Breast epithelium (tissue), 4 donors: ENCODE measurements at places on chromosomes 5 and 9. TPM values are rescaled to one million over a fixed set of nuclear protein-coding genes. Genes with fewer than 3 reads are reported as not detected.
A peak's percentile ranks its signal among the peaks of the same experiment; 100 is the strongest.

GRCh38 chr5:72940082-72940481, 15.8 kb upstream of the FCHO2 start:
- H3K4me3 ChIP-seq, result no peak overlapping the region
- no peaks in the 10 kb centered on the region for H3K27me3 ChIP-seq
- H3K4me1 ChIP-seq, result no peaks in the 10 kb centered on the region
- H3K36me3 ChIP-seq, result no peaks in the 10 kb centered on the region
- DNase-seq, result no peak

GRCh38 chr5:140168371-140168770, 6.6 kb upstream of the CYSTM1 start:
- no peak for DNase-seq
- no peak overlapping the region for H3K27ac ChIP-seq
- H3K27me3 ChIP-seq, result no peaks in the 10 kb centered on the region
- H3K4me1 ChIP-seq, result no peaks in the 10 kb centered on the region

DNA sequence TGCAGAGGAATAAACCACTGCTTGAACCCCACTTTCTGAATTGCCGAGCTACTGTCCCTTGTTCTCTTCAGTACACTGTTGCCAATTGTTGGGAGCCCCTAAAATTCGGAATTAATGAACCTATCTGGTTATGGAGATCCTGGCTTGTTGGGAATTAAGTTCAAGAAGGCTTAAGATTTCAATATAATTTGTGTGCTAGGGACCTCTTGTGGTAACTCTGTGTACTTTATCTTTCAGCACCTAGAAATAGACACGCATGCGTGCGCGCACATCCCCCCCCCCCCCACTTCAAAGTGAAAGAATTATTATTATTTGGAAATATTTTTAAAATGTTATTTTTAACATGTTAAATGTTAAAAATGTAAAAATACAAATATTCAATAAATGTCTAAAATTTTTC, 53.3 kb upstream of the FAM169A start:
- no peaks in the 10 kb centered on the region for H3K36me3 ChIP-seq
- H3K4me3 ChIP-seq, result no peak overlapping the region
- no peaks in the 10 kb centered on the region for H3K27me3 ChIP-seq
- no peak overlapping the region for H3K27ac ChIP-seq
- no peak for DNase-seq
- H3K4me1 ChIP-seq, result no peaks in the 10 kb centered on the region

The TOR4A gene
- total RNA-seq, result 5.4 TPM

DNA sequence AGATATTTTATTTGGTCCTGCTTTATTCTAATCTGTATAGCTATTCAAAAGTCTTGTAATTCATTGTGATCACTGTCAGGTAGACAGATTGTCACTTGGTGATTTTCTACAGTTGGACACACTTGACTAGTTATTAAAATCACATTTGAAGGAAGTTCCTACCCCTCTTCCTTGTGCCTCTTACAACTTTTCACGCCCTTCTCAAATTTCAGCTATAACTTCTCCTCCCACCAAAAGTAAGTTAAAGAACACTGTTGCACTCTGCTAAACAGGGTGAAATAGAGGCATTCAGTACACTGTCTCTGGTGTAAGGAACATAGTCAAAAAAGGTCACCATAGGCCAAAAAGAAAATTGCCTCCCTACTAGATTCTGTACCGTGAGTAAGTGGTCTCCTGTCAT, 142.1 kb upstream of the POU5F2 start:
- H3K36me3 ChIP-seq, result peaks cover 4% of the 10 kb centered on the region
- H3K4me1 ChIP-seq, result no peaks in the 10 kb centered on the region
- H3K4me3 ChIP-seq, result no peak overlapping the region
- H3K27me3 ChIP-seq, result no peaks in the 10 kb centered on the region
- no peak for DNase-seq

GRCh38 chr9:91948597-91949391, 1.2 kb downstream of the ROR2 start:
- peak; percentile 76 for DNase-seq
- H3K36me3 ChIP-seq, result no peaks in the 10 kb centered on the region
- peak overlapping the region; percentile 70 for H3K27ac ChIP-seq
- peak overlapping the region; percentile 51 for H3K4me3 ChIP-seq

- H3K36me3 ChIP-seq, result no peaks in the 10 kb centered on the region
- no peaks in the 10 kb centered on the region for H3K27me3 ChIP-seq
- H3K4me1 ChIP-seq, result no peaks in the 10 kb centered on the region
These were observed 130.2 kb upstream of the SPEF2 start for GRCh38 chr5:35487233-35488025.

- DNase-seq, result no peak
- no peaks in the 10 kb centered on the region for H3K4me1 ChIP-seq
- H3K4me3 ChIP-seq, result no peak overlapping the region
- H3K27ac ChIP-seq, result no peak overlapping the region
- no peaks in the 10 kb centered on the region for H3K36me3 ChIP-seq
These were observed 143.3 kb downstream of the RAPGEF6 start for GRCh38 chr5:131491749-131492148.

The CKMT2 gene
- 5.3 TPM for total RNA-seq

- no peaks in the 10 kb centered on the region for H3K36me3 ChIP-seq
- no peaks in the 10 kb centered on the region for H3K4me1 ChIP-seq
- no peaks in the 10 kb centered on the region for H3K27me3 ChIP-seq
- H3K4me3 ChIP-seq, result no peak overlapping the region
- no peak overlapping the region for H3K27ac ChIP-seq
These were observed 39.8 kb upstream of the NUDT12 start for GRCh38 chr5:103602438-103602837.

The PGGT1B gene
- 15.7 TPM for total RNA-seq

The ANKRD55 gene
- 0.33 TPM for total RNA-seq

The MEIKIN gene
- not detected for total RNA-seq

The C5orf58 gene
- total RNA-seq, result 0.80 TPM

- H3K36me3 ChIP-seq, result no peaks in the 10 kb centered on the region
- peaks cover 12% of the 10 kb centered on the region for H3K4me1 ChIP-seq
- H3K27me3 ChIP-seq, result no peaks in the 10 kb centered on the region
- H3K27ac ChIP-seq, result no peak overlapping the region
- no peak for DNase-seq
These were observed 1.7 kb downstream of the STPG3 start for GRCh38 chr9:137252555-137253506.

DNA sequence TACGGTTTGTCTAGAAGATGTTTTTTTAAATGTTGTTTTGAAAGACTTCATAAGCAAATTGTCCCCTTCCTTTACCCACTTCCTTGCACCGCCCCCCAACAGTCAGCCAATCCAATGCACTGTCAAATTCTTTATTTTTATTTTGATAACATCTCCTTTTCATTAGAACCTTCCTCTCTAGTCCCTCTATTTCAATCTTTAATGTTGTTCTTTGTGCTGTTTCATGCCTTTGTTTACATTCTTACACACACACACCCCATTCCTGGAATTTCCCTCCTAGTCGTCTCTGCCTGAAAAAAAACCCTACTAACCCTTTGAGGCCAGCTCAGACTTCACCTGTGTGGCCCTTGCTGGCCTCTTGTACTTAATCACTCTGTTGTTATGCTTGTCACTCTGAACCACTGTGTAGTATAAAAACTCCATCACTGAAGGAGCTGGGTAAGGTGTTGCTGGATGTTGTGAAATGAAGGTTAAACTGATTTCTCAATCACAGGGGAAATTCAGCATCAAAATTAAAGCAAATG, 133.4 kb downstream of the UGCG start:
- no peak overlapping the region for H3K4me3 ChIP-seq
- no peak overlapping the region for H3K27ac ChIP-seq
- no peaks in the 10 kb centered on the region for H3K36me3 ChIP-seq
- DNase-seq, result no peak
- no peaks in the 10 kb centered on the region for H3K27me3 ChIP-seq

GRCh38 chr5:82975812-82976211, 101.4 kb downstream of the TMEM167A start:
- no peak overlapping the region for H3K4me3 ChIP-seq
- no peak for DNase-seq
- H3K36me3 ChIP-seq, result no peaks in the 10 kb centered on the region
- H3K27ac ChIP-seq, result no peak overlapping the region
- no peaks in the 10 kb centered on the region for H3K4me1 ChIP-seq

DNA sequence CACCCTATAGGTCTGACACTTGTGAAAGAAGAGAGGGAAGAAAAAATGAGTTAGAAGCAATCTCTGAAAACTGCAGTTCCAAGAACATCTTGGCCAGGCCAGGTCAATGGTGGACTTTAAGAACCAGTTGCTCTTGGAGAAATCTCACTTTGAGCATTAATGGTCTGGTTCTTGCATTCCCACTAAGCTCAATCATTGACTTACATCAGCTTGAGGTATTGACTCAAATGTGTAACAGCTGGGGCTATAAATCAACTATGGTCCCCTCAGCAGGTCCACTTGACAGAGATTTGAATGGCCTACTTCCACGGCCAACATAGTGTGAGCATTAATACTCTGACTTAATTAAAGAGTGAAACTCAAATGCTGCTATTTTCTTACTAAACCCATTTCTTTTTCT, 357.8 kb upstream of the RGMB start:
- H3K36me3 ChIP-seq, result no peaks in the 10 kb centered on the region
- DNase-seq, result no peak
- no peak overlapping the region for H3K27ac ChIP-seq
- H3K27me3 ChIP-seq, result no peaks in the 10 kb centered on the region
- no peaks in the 10 kb centered on the region for H3K4me1 ChIP-seq

GRCh38 chr5:146516151-146516475, at the start of gene GPR151:
TSS of gene GPR151 (minus strand) at chr5:146516190. CDS start at chr5:146516113, 77 bp downstream.
- no peak within 1 kb of the TSS for H3K27ac ChIP-seq
- H3K4me1 ChIP-seq, result no peaks in the 10 kb centered on the region
- DNase-seq, result no peak
- H3K4me3 ChIP-seq, result no peak within 1 kb of the TSS

DNA sequence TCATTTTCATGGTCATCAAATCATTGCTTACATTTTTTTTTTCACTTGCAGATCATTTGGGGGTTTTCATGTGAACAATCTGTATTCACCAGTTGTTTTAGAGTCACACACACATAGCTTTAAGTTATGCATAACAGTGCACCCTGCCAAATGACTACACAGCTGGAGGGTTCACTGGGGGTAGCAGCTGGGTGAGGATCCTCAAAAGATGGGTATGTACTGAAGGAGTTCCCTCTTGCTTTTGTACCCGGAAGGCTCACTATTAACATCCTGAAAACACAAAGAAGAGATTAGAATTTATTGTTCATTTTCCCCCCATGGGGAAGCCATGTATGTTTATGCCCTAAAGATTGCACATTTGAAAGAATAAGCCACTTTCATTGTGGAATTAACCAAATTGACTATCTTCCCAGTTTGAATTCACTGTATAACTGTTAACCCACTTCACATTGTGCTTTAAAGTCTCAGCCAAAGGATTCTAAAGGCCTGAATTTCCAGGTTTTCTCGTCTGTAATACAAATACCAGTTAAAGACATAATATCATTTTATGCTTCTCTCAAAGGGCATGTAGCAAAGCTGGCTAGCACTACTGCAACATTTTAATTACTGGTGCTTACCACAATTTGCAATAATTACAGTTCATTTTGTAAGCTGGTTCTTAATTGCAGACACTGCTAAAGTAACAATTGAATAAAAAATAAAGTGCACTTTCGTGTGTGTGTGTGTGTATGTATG, 466.4 kb upstream of the MEF2C start:
- no peaks in the 10 kb centered on the region for H3K4me1 ChIP-seq
- H3K36me3 ChIP-seq, result no peaks in the 10 kb centered on the region
- H3K4me3 ChIP-seq, result no peak overlapping the region
- H3K27me3 ChIP-seq, result no peaks in the 10 kb centered on the region

DNA sequence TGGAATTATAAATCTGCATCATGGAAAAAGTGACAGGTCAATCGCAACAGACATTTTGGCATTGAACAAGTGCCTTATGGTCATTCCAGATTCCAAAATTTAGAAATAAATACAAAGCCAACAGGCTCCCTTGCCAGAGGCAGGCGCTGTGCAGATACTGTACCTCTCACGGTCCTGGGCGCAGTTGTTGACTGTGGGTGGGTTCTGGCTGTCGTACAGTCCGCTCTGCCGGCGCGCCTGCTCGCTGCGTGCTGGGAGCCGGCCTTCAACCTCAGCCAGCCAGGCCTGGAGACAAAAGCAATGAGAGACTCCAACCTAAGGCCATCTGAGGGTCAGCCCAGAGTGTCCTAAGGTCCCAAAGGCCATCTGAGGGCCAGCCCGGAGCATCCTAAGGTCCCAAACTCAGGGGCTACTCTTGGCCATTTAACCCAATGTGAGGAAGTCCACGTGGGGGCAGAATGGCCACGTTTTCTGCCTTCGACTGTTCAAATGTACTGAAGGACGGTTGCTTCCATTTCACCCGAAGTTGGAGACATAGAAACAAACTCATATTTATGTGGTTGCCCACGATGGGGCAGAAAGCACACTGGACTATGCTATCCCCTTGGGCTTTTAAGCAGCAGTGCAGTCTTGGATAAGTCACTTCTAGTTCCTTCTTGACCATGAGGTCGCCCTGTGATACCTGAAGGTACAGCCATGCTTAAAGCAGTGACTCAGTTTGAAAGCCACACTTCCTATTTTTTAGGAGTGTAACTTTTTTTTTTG, 65.2 kb downstream of the USP20 start:
- no peak for DNase-seq
- H3K27ac ChIP-seq, result no peak overlapping the region
- no peaks in the 10 kb centered on the region for H3K4me1 ChIP-seq
- no peak overlapping the region for H3K4me3 ChIP-seq
- H3K27me3 ChIP-seq, result no peaks in the 10 kb centered on the region

GRCh38 chr5:44538797-44539601, 149.8 kb upstream of the FGF10 start:
- H3K4me3 ChIP-seq, result peak overlapping the region; percentile 40
- no peak for DNase-seq
- H3K36me3 ChIP-seq, result no peaks in the 10 kb centered on the region
- peak overlapping the region; percentile 82 for H3K27ac ChIP-seq
- H3K27me3 ChIP-seq, result no peaks in the 10 kb centered on the region

DNA sequence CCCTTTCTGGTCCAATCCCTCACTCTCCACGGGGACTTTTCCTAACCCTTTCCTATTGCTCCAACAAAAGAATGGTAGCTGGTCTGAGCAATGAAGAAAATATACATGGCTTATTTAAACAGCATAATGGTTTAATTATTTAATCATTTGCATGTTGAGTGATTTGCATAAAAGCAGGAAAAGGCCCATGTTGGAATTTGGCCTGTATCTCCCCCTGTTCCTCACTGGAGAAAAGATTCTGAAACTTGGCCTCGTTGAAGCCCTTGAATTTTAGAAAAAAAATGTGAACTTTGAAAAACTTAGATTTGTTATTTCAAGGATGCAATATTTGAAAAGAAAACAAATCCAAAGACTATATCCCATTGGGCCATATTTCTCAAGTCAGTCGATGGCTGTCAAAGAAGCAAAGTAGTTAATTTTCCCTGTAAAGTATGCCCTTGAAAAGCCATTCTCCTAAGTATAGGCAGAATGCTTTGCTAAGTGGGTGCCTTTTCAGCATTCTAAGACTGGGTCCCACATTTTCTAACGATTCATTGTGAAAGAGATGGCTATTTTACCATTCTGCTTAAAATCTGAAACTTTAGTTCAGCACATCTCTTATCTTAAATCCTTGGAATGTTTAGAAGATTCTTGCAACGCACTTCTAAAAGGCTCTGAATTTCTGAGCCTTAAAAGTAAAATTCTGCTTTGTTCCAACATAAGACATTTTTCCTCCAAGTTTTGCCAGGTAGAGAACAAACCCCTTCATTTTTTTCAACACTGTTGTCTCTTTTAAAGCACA, 428.8 kb downstream of the ARHGEF28 start:
- no peak overlapping the region for H3K27ac ChIP-seq
- H3K4me1 ChIP-seq, result no peaks in the 10 kb centered on the region
- H3K27me3 ChIP-seq, result no peaks in the 10 kb centered on the region
- H3K36me3 ChIP-seq, result no peaks in the 10 kb centered on the region
- no peak for DNase-seq
